Activated CD4-positive, alpha-beta memory T cell treated with anti-CD3 and anti-CD28 coated beads, Interleukin-2, amount 10 ng/mL, durations not matched to agents 7 days and 5 days (primary cell): ENCODE measurements at places on chromosomes 5 and 9. TPM values are rescaled to one million over a fixed set of nuclear protein-coding genes. Genes with fewer than 3 reads are reported as not detected.

RALGPS1 gene
- 3.4 TPM for total RNA-seq

DNA sequence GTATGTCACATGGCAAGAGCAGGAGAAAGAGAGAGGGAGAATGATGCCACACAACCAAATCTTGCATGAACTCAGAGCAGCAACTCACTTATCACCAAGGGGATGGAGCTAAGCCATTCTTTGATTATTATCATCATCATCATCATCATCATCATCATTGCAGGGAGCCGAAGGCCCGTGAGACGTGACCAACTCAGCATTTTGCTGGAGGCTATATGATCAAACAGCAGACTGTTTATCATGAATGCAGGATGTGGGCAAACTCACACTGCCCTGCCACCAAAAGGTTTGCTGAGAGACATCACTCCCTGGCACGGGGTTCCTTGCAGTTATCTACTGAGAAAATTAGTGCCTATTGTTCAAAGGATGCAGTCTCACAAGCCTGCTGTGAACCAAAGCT is 8.6 kb upstream of the ZNF169 start:
- peaks cover 14% of the 10 kb centered on the region for H3K4me1 ChIP-seq
- no peaks in the 10 kb centered on the region for H3K36me3 ChIP-seq
- H3K4me3 ChIP-seq, result no peak overlapping the region
- H3K27me3 ChIP-seq, result peaks cover 2% of the 10 kb centered on the region
- no peak overlapping the region for H3K27ac ChIP-seq
- DNase-seq, result peak; percentile 42

GRCh38 chr9:967436-967835 is 9.0 kb upstream of the DMRT3 start:
- H3K36me3 ChIP-seq, result peaks cover 3% of the 10 kb centered on the region
- DNase-seq, result no peak
- H3K4me3 ChIP-seq, result no peak overlapping the region
- no peak overlapping the region for H3K27ac ChIP-seq
- peaks cover 9% of the 10 kb centered on the region for H3K4me1 ChIP-seq

GRCh38 chr5:138439477-138440158 is 761 bp downstream of the REEP2 start:
- H3K4me1 ChIP-seq, result peaks cover 7% of the 10 kb centered on the region
- H3K4me3 ChIP-seq, result peak overlapping the region; percentile 67
- no peak for DNase-seq
- peaks cover 5% of the 10 kb centered on the region for H3K27me3 ChIP-seq
- peaks cover 21% of the 10 kb centered on the region for H3K36me3 ChIP-seq
- H3K27ac ChIP-seq, result no peak overlapping the region

GRCh38 chr5:96703995-96704394 is 41.8 kb downstream of the CAST start:
- peak overlapping the region; percentile 77 for H3K4me3 ChIP-seq
- H3K27me3 ChIP-seq, result no peaks in the 10 kb centered on the region
- peak overlapping the region; percentile 82 for H3K27ac ChIP-seq
- H3K4me1 ChIP-seq, result peaks cover 44% of the 10 kb centered on the region

GRCh38 chr9:12163723-12164458 is 529.3 kb upstream of the TYRP1 start:
- no peaks in the 10 kb centered on the region for H3K27me3 ChIP-seq
- no peak overlapping the region for H3K4me3 ChIP-seq
- no peaks in the 10 kb centered on the region for H3K4me1 ChIP-seq
- DNase-seq, result no peak

GRCh38 chr9:116360989-116361388 is 207.4 kb downstream of the PAPPA start:
- no peaks in the 10 kb centered on the region for H3K27me3 ChIP-seq
- H3K27ac ChIP-seq, result no peak overlapping the region
- DNase-seq, result no peak
- H3K4me1 ChIP-seq, result no peaks in the 10 kb centered on the region

DNA sequence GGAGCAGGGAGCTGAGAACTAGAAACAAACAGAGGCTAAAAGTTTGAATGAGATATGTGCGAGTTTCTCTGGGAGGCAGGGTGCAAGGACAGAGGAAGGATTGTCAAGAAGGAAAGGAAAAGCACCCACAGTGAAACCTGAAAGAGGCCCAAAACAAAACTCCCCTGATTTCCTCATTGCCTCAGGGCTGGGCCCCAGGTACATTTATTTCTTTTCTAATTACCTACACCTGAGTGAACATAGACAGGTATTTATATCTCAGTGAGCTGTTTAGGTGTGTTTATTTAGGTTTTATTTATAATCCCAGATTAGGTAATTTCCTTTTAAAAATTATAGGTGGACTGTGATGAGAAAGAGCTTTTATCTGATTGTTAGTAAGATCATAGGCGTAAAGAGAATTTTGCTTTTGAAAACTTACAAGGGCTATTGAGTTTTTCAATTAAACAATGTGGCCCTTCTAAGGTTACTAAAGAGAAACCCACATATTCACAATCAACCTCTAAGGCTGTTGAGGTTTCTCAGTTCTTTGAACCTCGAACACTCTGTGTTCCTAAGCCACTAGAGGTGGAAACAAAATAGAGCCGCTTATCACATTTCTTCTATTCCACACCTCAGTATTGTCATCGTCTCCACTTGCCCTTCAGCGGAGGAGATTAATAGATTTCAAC is 344.8 kb downstream of the ZNF608 start:
- no peaks in the 10 kb centered on the region for H3K36me3 ChIP-seq
- H3K27ac ChIP-seq, result no peak overlapping the region
- no peak overlapping the region for H3K4me3 ChIP-seq
- no peak for DNase-seq
- H3K27me3 ChIP-seq, result no peaks in the 10 kb centered on the region
- H3K4me1 ChIP-seq, result no peaks in the 10 kb centered on the region

- H3K4me3 ChIP-seq, result no peak overlapping the region
- H3K27ac ChIP-seq, result no peak overlapping the region
- H3K4me1 ChIP-seq, result peaks cover 5% of the 10 kb centered on the region
- peaks cover 2% of the 10 kb centered on the region for H3K27me3 ChIP-seq
- no peak for DNase-seq
Observed at GRCh38 chr5:149452665-149453617, 73.8 kb upstream of the IL17B start.
